Hematopoietic multipotent progenitor cell treated with erythropoietin and hydrocortisone succinate and interleukin-3 and kit ligand, for 8 days (in vitro differentiated cells): ENCODE measurements at places on chromosomes 1 and 21.

- DNase-seq = no peak
Measured at GRCh38 chr1:160474392-160475242, 48.4 kb downstream of the SLAMF6 start.

DNA sequence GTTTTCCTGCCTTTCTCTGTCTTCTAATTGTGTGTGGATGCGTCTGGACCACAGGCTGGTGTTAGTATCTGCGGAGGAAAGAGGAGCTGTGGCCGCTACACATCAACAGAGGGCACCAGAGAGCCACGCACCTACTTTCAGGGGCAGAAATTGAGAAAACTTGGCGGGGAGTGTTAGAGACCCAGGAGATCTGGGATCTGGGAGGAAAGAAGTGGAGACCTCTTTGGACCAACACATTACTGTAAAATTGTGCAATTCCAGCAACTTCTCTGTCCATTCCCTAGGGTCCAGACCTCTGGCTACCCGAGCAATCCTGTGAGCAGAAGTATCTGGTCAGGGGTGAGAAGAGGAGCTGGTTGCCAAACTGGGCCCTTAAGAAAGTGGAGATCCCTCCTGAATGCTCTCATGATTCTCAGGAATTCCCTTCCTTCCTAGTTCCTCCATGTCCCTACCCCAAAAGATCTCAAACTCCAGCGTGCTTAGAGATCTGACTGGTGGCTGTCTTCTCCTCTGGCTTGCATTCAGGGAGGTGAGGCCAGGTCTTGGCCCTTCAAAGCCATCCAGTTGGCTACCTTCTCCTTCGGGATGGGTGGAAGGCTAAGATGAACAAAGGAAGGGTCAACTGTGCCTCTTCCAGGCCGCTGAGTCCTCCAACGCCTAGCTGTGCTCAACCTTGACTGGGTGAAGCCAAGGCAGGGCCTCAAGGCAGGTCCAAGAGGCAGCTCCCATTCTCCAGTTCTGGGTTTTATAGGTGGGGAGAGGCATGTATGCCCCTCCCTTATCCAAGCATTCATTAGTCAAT lies 1.2 kb upstream of the KIRREL1 start:
- peak; percentile 53 for DNase-seq

GRCh38 chr21:25421321-25422028 lies 185.8 kb downstream of the MRPL39 start:
- DNase-seq = peak; percentile 51

DNA sequence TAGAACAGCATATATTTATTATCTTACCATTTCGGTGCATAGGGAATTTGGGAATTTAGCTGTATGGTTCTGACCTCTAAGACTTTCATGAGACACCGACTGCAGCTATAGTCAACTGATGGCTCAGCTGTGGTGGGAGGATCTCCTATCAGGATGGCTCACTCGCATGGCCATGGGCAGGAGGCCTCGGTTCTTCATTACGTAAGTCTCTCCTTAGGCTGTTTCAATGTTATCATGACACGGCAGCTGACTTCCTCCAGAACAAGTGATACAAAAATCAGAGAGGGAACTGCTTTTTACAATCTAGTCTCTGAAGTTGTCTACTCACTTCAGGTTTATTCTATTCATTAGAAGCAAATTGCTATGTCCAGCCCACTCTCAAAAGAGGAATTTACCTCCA lies 13.3 kb upstream of the CAPN8 start:
- DNase-seq = peak; percentile 79

DNA sequence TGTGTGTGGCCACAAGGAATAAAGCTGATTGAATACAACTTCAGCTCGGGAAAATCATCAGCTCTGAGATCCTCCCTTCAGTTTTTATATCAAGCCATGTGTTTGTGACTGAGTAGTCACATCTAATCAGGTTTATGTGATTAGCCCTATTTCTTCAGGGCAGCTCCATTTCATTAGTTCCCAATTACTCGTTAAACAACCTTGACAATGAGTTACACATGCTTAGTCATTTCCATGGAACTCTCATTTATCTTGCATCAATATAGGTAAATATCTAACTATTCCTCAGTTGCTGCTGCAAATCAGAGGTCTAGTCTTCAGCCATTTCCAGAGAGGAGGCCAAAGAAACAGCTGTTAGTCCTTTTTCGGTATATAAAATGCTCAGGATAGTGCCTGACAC lies 16.3 kb downstream of the CRB1 start:
- DNase-seq = no peak

DNA sequence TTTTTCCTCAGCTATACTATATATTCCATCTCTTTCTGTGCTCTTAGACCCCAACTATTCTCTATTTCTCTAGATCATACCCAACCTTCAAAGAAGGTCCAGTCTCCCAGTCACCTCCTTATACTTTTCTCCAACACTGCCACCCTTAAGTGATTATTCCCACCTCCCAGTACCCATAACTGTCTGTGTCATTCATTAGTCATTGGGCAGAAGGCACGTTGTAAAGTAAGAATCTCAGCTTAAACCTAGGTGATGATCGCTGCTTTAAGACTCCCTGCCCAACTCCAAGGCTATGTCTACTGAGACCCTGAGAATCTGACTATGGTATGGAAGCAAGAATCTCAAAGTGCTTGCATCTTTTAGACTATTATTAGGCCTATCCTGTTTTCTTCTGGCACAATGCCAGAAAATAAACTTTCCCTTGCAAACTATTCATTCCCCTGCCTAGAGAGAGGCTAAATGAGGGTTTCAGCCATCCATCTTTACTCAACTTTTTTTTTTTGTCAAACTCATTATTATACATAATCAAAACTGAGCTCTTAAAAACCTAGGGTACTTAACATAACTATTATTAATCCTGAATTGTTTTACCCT lies 174.3 kb upstream of the DPT start:
- DNase-seq = no peak

DNA sequence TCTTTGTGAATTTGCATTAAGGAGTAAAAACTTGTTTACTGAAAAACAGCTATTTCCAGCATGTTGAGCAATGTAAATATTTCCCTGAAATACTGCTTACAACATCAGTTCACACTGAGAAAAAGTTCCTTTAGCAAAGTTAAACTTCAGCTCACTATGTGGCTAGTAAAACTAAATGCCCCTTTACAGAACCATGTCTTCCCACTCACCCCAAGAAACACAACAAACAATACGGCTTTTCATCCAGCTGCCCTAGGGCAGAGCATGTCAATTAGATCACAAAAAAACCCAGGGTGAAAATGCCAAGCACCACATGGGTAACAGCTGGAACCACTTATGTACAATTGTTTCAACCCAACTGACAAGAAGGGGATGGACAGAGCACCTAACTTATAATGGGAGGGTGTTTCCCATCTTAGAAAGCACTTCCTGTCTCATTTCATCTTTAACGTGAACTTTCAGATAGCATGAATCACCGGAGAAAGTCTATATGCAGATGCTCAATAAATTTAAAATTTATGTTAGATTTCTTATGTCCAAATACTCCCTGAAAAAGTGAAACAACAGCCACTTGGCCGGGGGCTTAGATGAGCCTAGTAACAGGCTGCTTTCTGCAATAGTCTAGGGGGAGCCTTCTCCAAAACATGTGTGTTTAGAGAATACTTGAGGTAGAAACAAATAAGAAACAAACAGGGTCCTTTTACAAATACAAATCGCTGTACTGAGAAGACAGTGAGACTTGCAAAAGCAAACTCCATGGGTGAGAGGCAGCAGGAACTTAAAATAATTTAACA lies 6.6 kb downstream of the NID1 start:
- no peak for DNase-seq

DNA sequence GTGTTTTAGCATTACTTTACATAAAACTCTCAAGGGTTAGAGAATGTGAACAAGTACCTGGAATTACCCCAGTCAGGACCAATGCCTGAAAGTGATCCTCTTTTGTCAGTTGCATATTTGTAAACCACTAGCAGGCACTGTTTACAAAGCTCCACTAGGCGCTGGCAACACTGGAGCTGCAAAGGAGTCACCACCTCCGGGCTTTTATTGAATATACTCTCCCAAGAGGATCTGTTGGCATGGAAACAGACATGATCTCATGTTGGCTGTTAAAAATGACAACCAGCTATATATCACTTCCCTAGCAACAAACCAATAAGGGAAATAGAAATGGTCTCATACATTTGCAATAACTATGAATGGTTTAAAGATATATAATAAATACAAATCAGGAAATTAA lies 116.0 kb downstream of the TTLL7 start:
- DNase-seq = no peak

DNA sequence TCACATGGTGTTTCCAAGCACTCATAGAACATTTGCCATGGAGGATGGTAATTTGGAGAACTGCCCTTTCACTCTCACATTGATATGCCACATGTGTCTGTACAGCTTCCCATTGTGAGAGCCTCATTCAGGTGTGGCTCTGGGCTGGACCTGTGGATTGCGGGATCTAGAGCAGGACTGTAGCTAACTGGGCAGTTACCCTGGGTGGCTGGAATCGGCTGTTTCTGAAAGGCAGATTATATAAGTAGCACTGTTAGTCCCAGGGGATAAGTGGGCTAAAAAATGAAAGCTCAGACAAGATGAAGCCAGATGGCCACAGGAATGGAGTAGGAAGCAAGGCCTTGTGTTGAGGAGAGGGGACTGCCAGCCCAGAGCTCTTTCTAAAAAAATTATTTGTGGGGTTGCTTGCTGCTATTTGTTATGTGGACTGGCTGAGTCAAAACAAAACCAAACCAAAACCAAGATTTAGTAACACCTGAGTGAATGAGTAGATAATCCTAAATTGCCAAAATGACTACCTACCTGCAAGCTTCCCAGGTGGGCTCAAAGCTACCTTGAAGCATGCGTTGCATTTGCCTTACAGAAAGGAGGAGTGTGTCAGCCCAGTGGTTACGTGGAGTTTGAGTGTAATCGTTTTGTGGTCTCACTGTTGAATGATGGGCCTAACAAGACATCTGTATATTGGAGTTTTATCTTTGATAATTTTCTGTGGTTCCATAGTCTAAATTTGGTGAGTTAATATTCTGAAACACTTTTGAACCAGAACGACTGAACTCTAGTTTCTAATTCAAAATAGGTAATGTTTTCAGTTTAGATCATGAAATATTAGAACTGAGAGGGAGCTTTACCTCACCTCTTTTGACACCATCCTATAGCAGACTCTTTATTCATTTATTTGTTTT lies 58.0 kb downstream of the SDCCAG8 start:
- DNase-seq = no peak

DNA sequence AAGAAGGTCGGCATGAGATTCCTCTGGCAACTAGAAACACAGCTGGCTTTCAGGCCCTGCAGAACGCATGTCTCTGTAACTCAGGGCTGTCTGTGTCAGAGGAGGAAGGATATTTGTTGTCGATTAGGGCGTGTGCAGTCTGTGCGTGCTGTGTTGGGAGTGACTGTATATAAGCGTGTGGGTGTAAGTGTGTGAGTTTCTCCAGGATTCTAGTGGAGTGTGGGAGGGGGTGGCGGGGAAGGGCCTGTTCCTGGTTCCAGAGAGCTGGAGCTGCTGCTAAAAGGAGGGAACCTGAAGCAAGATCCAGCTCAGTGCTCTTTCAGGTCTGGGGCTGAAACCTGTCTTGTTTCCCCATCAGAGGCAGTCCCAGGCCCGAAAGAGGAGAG lies 74.3 kb downstream of the SLC16A1 start:
- DNase-seq = no peak

DNA sequence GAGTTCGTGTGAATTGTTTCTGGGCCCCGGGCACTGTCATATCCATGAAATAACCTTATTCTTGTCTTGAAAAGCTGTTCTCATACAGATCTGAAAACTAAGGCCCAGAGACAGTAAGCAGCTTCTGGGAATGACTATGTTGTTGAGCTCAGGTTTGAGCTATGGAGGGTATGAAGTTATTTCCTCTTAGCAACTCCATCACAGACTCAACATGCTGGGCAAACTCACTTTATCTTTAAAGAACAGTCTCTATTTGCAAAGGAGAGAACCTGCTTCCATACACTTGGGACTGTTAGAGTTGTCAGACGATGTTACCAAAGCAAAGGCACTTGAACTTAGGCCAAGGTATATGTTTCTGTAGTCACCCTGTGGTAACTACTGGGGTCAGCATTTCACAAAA lies 90.0 kb downstream of the GPR88 start:
- no peak for DNase-seq

DNA sequence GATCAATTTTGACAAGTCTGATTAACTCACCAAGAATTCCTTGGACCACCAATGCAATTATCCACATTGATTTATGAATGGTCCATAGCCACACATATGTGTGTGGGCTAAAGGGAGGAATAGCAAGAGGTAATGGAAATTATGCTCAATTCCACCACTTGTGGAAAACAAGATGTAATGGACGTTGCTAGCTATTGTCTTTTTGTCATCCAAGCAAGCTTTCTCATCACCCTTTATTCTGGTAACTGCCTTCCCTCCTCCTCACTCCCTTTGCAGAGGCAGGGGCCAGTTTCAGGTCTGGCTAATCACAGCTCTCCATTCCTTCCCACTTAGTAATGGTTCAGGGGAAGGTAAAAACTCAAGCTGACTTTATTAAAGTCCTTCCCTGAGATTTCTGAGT lies 24.7 kb upstream of the RAB3GAP2 start:
- DNase-seq = no peak

- DNase-seq = peak; percentile 84
Measured at GRCh38 chr1:16032388-16033102, 10.7 kb downstream of the CLCNKA start.

GRCh38 chr1:228310162-228310792 lies 96.4 kb downstream of the TRIM11 start:
- DNase-seq = no peak

DNA sequence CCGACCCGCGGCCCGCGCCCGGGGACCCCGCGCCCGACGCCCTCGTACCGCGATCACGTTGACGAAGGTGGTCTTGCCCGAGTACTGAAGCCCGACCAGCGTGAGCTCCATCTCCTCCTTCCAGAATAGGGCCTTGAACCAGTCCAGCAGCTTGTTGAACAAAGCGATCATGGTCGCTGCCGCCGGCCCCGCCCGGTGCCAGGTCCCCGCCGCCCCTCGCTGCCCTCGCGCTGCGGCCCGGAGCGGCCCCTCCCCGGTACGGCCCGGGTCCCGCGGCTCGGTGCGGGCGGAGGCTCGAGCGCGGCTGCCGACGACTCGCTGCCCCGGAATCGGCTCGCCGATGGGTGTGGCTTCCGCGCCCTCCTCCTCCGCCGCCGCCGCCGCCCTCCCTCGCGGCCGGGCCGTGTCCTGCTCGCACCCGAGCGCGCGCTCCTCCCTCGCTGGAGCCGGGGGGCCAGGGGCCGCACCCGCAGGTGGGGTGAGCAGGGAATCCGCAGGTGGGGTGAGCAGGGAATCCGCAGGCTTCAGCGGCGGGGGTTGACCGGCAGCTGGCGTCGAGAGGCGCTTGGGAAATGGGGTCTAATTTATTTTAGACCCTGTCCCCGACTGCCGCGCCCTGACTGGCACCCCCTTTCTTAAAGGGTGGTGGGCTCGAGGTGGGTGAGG lies at the start of gene ARL8A:
Gene ARL8A (minus strand): TSS at position 336 of the 666 bp plus-strand sequence. CDS start 165 bp downstream, at position 171.
- peak; percentile 46 for DNase-seq
